Stimulated activated CD4-positive, alpha-beta T cell treated with anti-CD3 and anti-CD28 coated beads, Interleukin-1b, Interleukin-23, amount 100 ng/mL, for 1 hour (primary cell): ENCODE measurements at places on chromosomes 5 and 9.

DNA sequence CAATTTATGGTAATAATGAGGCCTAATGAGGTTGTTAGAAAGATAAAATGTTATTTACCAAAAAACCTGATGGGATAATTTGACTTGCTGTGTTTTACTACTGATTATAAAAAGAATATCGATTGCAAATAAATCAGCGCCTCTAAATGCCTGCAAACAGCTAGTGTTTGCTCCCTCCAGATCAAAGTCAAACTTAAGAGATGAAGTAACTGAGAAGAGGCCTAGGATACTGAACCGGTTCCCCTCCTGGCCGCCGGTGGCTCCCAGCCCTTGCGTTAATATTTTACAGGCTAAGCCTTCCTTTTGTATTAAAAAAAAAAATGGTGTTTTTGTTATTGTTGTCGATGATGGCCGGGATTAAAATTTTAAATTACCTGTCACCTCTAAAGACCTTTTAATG lies 2.6 kb downstream of the IRX1 start:
- DNase-seq: no peak

DNA sequence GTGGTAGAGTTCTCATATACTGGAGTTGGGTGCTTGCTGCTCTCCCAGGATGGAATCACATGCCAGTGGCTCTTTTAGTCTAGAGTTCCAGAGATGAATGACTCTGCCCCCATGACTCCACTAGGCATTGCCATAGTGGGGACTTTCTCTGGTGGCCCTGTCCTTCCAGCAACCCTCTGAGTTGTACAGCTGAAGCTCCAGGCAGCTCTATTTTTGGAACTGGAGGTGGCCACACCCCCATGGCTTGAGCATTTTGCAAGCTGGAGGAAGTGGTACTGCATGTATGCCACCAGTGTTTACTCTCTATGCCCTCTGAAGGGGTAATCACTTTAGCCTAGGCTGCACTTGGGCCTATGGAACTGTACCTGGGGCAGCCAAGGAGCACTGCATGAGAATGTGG lies 112.6 kb downstream of the RANBP17 start:
- DNase-seq: no peak

- DNase-seq: no peak
Measured at GRCh38 chr5:31496301-31496700, 35.6 kb downstream of the DROSHA start.

GRCh38 chr5:160675988-160676387 lies 176.0 kb downstream of the ATP10B start:
- no peak for DNase-seq

DNA sequence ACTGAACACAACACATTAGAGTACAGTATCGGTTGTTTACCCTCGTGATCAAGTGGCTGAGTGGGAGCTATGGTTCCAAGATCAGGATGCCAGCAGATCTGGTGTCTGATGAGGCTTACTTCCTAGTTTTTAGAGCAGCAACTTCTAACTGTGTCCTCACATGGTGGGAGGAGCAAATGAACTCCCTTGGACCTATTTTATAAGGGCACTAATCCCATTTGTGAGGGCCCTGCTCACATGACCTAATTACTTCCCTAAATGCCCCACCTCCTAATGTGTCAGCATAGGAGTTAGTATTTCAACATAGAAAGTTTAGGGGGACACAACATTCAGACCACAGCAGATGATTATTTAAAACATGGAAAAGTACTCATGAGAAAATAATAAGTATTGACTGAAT lies 111.8 kb downstream of the GCNT1 start:
- DNase-seq: no peak

DNA sequence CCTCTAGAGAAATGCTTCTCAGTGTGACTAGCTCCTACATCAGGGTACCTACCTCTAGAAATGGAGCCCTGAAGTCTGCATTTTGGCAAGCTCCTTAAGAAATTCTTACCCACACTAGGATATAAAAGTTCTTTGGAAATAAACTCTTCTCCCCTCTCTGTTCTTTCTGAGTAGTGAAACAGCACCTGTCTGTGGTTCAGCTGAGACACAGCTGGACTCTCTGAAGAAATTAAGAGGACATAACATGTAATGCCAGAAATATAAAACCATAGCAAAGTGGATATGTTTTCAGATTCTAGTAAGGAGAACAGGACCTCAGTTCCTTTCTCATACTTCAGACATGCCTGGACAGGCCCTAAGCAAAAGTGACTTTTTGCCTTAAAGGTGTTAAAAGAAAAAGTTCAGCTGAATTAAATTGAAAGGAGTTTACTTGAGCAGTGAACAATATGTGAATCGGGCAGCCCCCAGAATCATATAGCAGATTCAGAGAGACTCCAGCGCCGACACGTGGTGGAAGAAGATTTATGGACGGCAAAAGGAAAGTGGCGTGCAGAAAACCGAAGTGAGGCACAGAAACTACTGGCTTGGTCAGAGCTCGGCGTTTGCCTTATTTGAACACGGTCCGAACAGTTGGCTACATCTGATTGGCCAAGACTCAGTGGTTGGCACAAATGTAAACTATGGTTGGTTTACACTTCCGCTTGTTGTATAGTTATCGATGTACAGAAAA lies 64.5 kb downstream of the PRKACG start:
- DNase-seq: no peak

DNA sequence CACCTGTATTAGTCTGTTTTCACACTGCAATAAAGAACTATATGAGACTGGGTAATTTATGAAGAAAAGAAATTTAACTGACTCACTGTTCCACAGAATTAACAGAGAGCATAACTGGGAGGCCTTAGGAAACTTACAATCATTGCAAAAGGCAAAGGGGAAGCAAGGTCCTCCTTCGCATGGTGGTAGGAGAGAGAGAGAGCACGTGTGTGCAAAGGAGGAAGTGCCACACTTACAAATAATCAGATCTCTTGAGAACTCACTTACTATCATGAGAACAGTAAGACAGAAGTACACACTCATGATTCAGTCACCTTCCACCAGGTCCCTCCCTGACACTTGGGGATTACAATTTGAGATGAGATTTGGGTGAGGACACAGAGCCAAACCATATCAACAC lies 258.7 kb downstream of the TRIM32 start:
- DNase-seq: no peak

DNA sequence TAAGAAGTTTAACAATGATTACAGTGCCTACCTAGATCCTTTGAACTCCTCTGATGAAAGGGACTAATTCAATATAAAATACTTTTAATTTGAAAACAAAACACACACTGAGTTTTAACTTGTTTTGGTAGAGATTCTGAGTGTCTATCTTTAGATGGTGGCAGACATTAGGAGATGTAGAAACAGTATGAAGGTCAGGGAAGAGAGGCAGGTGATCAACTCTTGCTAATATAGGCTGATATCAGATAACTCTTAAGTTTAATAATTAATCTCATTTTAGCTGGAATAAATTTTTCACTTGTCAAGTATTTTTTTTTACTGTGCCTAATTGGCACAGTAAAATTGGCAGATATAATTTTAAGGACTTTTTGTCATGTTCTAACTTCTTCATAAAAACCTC lies 30.8 kb downstream of the POC5 start:
- no peak for DNase-seq

DNA sequence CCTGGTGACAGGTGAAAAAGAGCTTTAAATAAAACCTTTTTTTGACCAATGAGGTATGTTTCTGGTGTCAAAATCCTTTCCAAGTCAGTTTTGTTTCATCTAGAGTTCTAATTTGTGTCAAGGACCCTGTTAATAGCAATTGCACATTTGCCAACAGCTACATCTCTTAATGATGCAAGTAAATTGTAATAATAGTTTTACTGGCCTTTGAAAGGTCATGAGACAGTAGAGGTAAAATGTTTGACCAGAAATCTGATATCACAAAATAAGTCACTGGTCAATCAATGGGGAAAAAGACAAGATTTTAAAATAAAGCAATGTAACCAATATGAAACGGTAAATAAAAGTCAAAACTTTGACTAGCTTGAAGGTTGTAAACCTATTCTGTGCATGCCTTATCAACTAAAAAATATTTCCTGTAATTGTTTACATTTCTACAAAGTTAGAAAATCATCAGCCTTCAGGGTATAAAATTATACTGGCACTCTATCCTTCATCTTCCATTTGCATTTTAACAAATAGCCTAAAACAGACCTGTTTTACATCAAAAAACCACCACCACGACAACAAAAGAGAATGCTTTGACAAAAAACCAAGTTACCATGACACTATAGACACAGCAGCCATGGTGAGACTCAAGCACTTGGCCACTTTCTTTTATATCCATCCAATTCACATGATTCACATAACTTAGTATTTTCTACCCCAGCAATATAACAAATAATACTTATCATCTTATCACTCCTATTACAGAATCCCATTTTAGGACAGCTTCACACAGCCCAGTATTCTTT lies 3.0 kb downstream of the NADK2 start:
- no peak for DNase-seq

DNA sequence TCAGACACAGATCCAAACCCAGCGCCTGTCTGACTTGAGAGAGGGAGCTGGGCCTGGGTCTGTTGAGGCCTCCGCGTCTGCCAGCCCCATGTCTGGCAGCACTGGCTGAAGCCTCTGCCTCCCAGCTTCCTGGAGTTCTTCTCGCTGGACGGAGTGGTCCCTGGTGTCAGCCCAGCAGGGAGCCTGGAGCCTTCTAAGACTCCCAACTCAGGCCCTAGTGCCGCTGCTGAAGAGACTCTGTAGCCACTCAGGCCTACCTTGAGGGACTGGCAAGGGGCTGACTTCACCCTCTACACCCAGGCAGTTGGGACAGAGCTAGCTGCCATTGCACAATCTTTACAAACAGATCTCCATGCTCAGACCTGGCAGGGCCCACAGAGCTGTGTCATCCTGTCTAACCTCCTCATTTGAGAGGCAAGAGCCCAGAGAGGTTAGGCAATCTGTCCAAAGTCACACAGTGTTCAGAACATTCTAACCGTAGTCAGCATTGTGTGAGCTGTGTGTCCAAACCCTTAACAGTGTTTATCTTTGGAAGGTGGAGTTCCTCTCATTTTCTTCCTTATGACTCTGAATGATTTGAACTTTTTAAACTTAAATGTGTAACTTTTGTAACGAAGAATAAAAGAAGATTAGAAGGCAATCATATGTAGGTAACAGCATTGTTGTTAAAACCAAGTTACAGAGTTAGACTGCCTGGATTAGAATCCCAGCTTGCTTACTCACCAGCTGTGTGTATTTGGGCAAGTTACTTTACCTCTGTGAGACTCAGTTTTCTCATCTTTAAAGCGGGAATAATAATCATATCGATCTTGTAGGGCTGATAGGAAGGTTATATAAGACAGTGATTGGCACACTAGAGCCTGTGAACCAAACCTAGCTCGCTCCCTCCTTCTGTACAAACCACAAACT lies 4.6 kb upstream of the DUSP1 start:
- no peak for DNase-seq

GRCh38 chr5:5650949-5651348 lies 228.5 kb downstream of the ICE1 start:
- no peak for DNase-seq

DNA sequence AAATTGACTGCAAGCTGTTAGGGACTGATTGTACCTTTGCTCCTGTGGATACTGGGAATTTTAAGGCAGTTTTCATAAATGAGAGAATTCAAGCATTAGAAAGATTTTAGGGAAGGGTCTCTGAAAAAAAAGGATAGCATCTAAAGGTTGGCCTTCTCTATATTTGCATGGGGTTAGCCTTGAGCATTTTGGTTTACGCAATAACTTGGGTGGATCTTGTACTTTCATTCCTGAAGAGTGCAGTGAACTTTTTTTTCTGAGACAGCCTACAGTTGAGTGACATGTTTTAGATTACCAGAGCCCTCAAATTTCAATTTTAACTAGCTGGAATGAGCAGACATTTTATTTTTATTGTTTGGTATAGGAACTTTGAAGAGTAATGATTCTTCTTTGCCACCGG lies 91.6 kb upstream of the NR3C1 start:
- DNase-seq: no peak
